ENCODE measurements at places on chromosomes 2 and 18. TPM values are rescaled to one million over a fixed set of nuclear protein-coding genes. Genes with fewer than 3 reads are reported as not detected.

GRCh38 chr2:62765619-62766376, 60.3 kb downstream of the EHBP1 start:
- DNase-seq: no peak

Gene ANKRD12
- 64.3 TPM for total RNA-seq

DNA sequence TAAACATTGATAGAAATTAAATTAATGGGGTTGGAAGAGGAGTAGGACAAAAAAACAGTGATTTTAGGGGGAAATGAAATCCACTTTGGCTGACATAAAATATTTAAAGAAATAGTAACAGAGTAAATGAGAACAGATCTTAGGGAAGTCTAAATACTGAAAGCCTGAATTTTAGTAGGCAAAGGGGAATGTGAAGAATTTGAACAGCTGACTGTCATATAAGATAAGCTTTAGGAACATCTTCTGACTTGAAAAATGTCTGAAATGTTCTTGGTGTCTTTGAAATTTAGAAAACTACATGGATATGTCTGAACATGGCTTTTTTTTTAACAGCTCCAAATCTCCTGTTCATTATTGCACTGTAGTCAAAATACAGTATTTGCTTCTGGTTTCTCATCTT, 150.3 kb downstream of the CALCRL start:
- no peak for DNase-seq

- no peak for DNase-seq
Observed at GRCh38 chr18:56945171-56946083, 201.5 kb upstream of the BOD1L2 start.
